MCF 10A (cell line): ENCODE measurements at places on chromosomes 1 and 21.

DNA sequence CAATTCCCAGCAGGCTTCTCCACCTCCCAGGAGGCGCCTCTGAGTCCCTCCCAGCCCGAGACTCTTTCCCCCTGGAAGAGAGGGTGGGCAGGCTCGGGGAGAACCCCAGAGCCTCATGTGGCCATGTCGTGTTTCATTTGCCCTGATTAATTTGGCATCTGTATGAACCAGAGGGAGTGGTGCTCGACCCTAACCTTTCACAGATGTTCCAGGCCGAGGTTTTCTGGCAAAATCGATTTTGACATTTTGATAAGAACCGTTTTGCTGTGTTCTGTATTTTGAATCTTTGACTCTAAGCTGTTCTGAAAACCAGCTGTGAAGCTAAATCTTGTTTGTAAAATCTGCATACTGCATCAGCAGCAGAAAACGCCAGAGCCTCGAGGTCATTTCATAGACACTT, 367.4 kb downstream of the CAMTA1 start:
- no peak for DNase-seq

- peak; percentile 68 for DNase-seq
Observed at GRCh38 chr1:72283307-72284083, 1.2 kb upstream of the NEGR1 start.

- DNase-seq, result no peak
Observed at GRCh38 chr1:110471131-110471530, 20.2 kb downstream of the PROK1 start.

GRCh38 chr1:47818682-47819573, 178.3 kb downstream of the TRABD2B start:
- no peak for DNase-seq

DNA sequence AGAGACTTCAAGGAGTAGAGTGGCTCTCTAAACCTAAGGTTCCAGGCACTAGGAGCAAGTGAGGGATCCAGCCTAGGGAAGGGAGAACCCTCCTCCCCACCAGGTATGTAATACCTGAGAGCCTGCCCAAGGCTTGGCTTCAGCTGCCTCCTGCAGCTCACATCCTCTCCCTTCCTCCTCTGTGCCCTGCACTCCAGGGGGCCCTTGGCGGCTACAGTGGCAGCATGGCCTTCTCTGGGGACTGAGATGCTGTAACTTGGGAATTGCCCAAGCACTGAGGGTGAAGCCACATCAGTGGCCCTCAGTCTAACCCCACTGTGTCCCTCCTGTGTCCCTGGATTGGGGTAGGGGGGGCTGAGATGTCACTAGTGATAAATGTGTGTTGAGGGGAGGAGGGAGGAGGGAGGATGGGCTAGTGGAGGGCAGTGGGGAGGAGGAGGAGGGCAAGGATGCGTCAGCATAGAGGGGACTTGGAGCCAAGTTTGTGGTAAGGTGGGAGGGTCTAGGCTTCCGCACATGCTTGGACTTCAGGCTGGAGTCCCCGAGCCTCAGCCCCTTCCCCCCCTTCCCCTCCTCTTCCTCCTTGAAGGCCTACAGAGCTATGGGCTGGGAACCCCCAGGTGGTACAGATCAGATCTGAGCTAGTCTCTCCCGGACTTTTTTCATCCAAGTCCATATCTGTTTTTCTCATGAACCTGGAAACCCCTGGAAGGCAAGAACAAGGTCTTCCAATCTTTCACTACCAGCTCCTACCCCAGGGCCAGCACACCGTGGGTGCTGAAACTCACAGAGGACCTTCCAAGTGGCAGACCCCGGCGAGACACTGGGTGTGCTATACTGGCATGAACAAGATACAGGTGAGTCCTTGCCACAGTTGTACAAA, 17.5 kb downstream of the COL9A2 start:
- DNase-seq, result no peak

DNA sequence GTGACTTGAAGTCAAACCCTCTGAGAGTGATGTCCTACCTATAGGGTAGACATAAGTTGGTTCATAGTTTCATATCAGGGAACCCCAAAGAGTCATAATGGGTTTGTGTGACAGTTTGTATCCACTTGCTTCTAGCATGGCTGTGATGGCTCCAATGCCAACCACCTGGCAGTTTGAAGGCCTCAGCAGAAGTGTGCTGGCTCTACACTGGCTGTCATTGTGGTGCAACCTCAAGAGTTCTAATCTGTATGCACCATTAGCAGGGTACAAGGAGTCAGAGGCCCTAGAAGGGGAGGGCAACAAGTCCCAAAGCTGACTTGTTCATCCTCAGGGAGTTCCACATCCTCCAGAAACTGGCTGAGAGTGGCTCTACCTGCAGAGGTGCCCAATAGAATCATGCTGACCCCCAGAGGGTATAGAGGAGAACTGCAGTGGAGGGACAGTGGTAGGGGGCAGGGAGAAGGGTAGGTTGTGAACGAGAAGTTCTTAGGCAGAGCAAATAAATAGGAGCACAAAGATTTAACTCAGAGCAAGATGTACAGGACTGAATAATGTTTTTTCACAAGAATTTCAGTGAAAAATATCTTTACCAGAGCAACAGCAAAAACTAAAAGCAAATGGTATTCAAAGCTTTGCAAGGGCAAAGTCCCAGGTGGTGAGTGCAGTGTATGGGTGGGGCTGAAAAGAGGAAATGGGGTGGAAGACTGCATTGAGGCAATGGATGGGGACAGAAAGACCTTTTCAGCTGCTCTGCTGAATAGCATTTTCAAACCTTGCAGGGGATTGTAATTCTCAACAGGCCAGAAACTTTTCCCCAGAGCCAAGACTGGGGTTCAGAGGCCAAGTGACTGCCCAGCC, 3.2 kb downstream of the FCRL2 start:
- DNase-seq, result peak; percentile 34

GRCh38 chr1:25106352-25106751, 126.0 kb downstream of the SYF2 start:
- DNase-seq, result no peak

- DNase-seq, result peak; percentile 97
Observed at GRCh38 chr1:156926175-156926574, 5.7 kb downstream of the LRRC71 start.

DNA sequence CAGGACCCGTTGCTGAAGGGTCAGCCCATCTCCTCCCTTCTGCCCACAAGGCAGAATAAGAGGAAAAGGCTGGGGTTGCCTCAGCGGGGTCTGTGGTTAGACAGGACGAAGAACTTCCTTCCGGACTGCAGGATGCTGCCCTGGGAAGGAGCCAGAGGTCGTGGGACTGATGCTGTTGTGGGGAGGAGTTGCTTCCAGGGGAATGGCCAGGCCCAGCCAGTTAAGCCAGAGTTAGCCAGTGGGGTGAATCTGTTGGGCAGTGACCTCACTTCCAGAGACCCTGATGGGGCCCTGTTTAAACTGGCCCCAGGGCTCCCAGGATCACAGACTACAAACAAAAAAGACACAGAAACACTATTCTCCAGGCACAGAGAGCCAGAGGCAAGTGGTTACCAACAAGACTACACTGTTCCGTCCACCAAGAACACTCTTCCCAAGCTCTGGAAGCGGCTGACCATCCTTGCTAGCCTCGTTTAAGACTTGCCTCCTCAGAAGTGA, 13.0 kb downstream of the FAM229A start:
- DNase-seq, result no peak

DNA sequence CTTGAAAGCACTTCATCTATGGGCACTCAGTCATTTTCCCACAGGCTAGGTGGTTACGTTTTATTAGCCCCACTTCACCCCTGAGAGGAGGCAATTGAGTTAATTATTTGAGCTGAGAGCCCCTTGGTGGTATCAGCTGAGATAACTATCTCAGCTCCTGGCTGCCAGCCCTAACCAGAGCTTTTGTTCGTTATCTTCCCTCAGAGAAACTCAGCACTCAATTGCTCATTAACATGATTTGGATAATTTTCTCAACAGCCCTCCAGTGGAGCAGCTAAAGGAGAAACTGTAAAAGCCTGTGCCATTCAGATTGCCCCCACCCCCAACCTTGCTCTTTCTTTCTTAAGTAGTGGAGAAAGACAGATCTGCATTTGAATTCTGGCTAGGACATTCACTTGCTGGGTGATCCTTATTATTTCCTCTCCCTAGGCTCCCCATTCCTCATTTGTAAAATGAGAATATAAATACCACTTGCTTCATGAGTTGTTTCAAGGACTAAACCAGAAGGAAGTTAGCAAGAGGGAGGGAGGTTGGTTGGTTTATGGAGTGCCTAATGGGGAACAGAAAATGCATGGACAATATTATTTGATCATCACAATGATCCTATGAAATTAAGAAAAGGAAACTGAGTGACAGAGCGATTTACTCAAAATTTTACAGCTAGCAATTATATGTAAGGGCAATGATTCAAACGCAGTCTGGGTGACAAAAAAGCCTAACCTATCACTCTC, 218.7 kb upstream of the FGGY start:
- DNase-seq, result no peak

DNA sequence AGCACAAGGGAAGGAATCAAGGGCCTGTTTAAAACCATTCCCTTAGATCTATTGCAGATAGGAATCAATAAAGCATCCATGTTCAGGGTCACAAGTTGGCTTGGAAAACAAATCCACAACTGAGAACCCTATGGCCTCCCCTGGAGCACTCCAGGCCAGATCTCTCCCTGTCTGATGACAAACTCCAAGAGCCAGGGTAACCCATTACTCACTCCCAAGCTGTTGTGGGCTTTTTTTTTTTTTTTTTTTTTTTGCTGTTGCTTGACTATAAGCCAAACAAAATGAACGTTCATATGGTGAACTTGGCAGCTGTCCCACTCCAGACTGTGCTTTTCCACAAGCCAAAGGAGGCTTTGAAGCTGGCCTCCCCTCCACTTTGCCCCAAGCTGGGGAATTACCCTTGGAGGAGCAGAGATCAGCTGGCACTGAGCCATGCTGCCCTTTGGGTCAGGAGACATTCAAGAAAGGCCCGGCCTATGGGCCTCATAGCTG, 35.7 kb upstream of the VAV3 start:
- DNase-seq, result peak; percentile 91

DNA sequence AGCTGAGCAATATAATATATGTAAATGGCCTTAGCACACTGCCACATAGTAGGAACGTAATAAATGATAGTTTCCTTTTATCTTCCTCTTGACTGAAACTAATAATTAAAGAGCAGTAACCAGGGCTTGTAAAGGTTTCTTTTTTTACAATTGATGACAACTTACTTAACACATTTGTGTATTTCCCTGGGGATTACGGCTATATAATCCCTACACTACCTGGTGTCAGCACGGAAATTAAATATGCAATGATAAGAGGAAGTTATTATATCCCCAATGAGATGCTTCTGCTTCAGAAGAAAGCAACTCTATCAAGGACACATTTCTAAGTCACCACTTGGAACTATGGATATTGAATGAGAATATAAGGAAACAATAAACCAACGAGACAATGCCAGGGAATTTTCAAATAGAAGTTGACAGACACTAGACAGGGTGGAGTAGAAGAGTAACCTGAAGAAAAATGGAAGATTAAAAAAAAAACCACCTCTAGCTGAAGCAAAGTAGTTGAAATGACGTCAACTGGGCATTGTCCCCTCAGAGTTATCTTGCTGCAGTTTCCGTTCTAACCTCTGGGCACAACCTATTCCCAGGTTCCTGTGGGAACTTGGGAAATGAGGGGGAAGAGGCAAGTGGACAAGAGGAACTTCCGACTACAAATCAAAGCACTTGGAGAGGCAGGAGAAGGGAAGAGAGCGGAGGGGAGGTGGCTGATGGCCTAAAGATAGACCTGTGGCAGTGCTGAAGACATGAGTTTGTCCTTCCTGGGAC, 66.5 kb downstream of the PLPP3 start:
- DNase-seq, result no peak

DNA sequence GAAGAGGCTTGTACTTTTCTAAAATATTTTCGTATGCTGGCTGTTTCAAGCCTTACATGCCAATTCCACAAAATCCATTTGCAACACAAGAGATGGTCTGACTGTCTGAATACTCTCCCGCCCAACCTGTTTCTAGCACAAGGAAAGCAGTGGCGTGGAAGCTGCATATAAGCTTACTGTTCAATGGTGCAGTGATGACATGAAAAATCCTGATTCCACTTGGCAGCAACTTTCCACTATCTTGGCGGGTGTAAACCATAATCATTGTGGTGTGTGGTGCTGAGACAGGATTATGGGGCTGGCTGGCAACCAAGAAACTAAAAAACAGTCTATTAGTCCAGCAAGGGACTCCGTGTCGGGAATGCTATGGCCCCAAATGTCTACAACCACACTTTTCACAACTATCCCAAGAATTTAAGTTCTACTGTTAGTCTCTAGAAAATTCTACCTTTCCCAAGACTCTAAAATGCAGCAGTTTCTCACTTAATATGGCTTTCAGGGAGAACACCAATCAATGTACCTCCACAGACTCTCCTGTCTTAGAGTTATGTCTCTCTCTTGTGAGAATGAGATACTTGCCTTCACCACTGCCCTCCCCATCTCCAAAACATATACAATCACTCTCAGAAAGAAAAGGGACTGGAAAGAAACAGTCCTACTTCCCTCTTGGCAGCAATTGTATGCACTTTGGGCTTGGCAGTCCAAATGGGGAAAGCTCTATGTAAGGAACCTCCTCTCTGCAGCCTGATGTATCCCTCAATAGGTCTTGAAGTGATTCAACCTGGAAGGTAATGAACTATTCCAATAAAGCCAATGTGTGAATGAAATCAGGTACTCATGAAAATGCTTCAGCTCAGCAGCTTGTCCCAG, 9.5 kb downstream of the COLGALT2 start:
- DNase-seq, result no peak

DNA sequence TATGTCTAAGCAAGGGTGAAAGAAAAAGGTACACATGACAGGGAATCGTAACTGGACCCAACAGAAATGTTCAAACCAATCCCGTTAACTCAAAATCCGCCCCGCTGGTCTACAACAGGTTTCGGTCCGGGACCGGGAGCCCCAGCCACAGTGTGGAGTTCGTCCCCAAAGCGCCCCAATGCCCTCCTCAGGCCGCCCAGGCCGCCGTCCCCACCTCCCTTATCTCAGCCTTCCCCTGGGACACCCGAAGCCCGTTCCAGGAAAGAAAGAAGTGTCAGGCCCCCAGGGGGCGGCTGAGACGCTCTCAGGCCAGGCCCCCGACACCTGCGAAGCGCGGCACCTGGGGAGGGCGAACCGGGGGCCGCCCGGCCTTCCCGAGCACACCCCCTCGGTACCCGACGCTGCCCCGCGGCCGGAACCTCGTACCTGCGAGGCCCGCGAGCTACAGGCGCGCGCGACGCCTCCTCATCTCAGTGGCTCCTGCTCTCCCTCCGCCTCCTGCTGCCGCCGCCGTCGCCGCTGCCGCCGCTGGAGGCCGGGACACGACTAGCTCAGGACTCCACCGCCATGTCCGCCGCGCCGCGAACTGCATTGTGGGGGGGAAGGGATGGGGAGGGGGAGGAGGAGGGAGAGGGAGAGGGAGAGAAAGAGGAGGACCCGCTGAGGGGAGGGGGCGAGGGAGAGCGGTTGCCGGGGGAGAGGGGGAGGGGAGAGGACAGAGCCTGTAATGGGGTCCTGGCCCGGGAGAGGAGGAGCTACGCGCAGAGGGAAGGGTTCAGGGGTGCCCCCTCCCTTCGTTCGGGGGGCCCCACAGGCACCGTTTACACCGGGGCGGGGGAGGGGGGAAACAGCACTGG, at the start of gene TUT4:
TSS of gene TUT4 (minus strand) at position 588 of the 857 bp plus-strand sequence. CDS start 26,812 bp downstream, outside the sequence.
- peak; percentile 79 for DNase-seq

DNA sequence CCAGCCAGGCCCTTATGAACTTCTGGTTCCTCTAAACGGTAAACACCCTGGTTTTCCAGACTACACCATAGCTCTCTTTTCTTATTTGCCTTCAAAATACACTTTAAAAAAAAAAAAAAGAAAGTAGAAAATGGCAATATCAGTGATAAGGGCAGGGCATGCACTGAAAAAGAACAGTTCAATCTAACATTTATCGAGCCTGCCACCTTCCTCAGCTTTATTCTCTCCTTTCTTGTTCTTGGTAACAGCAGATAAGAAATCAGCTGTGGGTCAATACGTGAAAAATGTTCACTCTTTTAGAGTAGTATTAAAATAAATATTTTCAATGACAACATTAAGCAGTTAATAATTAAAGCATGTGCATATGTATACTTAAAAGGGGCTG, 83.1 kb upstream of the ZNF648 start:
- no peak for DNase-seq
